ENCODE measurements at places on chromosomes 16 and 17.

GRCh38 chr16:11957591-11958395 is 7.2 kb upstream of the TNFRSF17 start:
- DNase-seq, result no peak

- no peak for DNase-seq
These were observed 17.4 kb downstream of the WNT9B start for GRCh38 chr17:46868689-46869187.

- DNase-seq, result no peak
These were observed 75.9 kb upstream of the IRX6 start for GRCh38 chr16:55248058-55248457.

DNA sequence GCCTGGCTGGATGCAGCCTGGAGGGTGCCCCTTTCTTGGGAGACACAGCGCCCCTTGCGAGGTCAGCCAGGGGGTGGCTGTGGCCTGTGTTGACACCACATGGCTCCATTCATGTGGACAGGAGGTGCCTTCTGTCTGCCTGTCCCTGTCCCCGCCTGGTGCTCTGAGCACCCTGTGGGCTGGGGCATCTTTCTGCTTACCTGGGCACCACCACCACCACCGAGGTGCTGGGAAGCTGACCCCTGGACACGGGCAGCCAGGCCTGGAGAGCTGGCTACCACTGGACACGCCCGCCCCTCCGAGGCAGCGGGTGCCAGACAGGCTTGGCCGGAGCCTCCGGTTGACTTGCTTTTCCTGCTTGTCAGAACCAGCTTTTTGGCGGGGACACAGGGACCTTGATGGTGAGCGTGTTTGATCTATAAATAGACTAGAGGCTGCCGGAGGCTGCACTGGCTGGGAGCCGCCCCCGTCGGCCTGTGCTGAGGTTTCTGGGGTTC is 121.3 kb upstream of the GSE1 start:
- no peak for DNase-seq

DNA sequence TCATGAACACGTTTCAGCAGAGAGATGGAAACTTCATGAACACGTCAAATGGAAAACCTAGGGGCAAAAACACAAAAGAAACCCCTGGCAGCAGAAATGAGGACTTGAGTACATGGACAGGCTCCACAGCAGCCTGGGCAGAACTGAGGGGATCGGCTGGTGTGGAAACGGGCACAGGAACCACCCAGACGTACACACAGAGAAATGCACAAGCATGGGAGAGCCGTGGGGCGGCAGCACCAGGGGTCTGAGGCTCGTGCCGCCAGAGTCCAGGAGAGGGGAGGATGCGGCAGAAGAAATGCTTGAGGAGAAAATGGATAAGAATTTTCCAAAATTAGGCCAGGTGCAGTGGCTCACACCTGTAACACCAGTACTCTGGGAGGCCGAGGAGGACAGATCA is 30.0 kb downstream of the MAP1LC3B start:
- DNase-seq, result no peak

GRCh38 chr17:2931876-2932275 is 131.5 kb downstream of the OR1D5 start:
- DNase-seq, result no peak

GRCh38 chr16:7545251-7545650 is 212.6 kb downstream of the RBFOX1 start:
- DNase-seq, result no peak

GRCh38 chr17:75238020-75238580 is 23.3 kb downstream of the GGA3 start:
- no peak for DNase-seq

Data from OCI-M1 (cell line).